ENCODE measurements at places on chromosomes 5 and 9.
A peak's percentile ranks its signal among the peaks of the same experiment; 100 is the strongest.

DNA sequence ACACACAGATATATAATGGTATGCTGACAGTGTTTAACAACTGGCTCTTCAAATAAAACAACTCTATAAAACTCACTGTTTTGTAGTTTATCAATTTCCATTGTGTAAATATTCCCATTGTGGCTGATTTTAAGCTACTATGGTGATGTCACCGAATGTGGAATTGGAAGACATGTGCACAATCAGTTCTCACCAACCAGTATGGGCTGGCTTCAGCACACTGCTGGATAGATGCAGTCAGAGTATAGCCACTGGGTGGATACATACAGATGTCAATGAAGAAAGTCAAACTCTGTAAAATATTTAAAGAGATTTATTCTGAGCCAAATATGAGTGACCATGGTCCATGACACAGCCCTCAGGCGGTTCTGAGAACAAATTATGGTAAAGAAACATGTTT, 475.9 kb upstream of the SMARCA2 start:
- no peak for DNase-seq

GRCh38 chr5:96259151-96259772, 173.8 kb downstream of the PCSK1 start:
- no peak for DNase-seq

DNA sequence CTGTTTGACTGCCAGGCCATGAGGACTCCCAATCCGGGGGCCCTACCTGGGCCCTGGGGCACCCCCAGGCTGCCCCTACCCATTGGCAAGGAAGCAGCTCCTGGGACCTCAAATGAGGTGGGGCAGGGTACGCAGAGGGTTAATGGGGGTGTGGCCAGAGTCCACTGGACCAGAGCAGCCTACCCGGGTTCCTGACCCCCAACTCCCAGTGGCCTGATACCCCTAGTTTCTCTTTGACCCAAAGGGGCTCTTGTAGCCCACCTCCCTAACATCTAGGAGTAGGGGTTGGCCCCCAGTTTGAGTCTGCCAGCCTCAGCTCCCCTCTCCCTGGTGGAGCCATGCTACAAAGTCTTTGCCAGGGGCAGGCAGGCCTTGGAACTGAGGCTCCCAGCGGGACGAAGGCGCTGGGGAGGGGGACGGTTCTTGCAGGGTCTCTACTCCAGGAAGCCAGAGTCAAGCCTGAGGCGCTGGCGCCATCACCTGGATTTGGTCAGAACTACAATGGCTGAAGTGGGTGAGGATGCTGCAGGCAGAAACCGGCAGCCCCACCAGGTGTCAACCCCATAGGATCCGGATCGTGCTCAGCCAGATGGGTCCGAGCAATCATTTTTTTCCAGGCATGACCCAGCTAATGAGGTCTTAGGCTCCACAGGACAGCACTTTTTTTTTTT, 8.4 kb upstream of the CERCAM start:
- DNase-seq = peak; percentile 54

GRCh38 chr9:79610019-79610631, 38.4 kb downstream of the TLE4 start:
- no peak for DNase-seq

- DNase-seq = no peak
Measured at GRCh38 chr5:90830058-90830457, 271.5 kb downstream of the ADGRV1 start.

DNA sequence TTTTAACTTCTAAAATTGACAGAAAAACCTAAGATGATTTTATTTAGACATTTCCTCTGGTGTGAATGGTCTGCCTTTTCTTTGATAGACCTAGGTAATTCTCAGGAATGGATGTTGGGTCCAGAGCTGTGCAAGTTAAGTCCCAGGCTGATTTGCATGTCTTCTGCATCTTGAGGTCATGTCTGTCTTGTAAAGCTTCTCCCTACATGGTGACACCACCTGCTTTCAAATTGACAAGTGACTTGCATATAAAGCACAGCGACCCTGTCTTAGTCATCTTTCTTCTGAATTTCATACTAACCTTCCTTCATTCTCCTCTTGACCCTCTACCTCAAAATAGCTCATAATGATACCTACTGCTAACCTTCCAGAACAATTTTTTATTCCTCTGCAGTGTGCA, 29.2 kb downstream of the OSTF1 start:
- no peak for DNase-seq

- no peak for DNase-seq
Measured at GRCh38 chr9:111063332-111063731, 25.1 kb upstream of the LPAR1 start.

DNA sequence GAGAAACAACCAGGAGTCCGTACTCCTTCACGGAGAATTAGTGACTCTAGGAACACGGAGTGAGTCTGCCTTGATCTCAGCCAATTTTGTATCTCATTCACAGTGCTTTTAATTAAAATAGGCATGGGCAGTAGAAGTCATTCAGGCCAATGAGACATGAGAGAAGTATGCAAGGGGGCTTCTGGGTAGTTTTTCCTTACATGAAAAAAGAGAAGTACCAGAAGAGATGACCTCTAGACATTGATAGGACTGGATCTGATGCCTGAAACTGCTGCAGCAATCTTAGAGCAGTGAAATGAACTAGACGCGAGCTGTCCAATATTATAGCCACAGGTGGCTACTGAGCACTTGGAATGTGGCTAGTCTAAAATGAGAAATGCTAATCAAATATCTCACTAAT, 187.7 kb upstream of the TLE4 start:
- DNase-seq = no peak

GRCh38 chr9:97628668-97629067, 4.5 kb downstream of the TSTD2 start:
- DNase-seq = peak; percentile 47

DNA sequence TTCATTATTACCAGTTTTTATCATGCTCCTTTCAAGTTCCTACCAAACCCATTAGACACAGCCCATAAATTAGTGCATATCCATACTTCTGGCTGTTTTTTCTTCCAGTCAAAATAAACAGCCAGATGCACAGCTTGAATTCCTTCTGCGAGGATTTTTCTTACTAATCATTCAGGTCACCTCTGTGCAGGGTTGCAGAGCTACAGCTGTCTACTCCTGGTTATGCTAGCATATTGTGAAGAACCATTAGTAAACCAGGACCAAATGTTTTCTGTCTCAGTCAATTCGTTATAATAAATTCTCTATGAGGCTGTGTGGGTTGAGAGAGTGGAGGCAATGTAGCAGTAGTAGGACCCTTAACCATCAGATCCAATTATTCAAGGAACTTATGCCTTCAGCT, 8.1 kb upstream of the MINAR2 start:
- DNase-seq = no peak

GRCh38 chr9:115850548-115851304, 302.9 kb upstream of the PAPPA start:
- DNase-seq = peak; percentile 40

- DNase-seq = no peak
Measured at GRCh38 chr5:171914726-171915338, 91.6 kb downstream of the FBXW11 start.

- DNase-seq = no peak
Measured at GRCh38 chr9:72649127-72649442, 127.7 kb downstream of the TMC1 start.

- no peak for DNase-seq
Measured at GRCh38 chr5:72531496-72532190, 24.4 kb upstream of the ZNF366 start.

DNA sequence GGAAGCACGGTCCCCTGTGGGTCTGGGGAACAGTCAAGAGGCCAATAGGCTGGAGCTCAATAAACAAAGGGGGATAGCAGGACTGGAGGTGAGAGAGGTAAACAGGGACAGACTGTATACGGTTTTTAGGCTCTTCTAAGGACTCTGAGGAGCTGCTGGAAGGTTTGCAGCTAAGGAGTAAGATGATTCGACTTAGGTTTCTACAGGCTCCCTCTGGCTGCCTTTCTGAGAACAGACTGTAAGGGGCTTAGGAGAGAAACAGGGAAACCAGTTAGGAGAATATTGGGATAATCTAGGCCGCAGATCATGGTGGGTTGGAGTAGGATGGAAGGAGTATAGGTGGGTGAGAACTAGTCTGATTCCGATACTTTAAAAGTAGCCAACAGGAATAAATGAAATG, 10.4 kb downstream of the CDK5RAP2 start:
- no peak for DNase-seq
